ENCODE measurements at places on chromosomes 13 and 19.

GRCh38 chr13:99647596-99647985, 146.3 kb downstream of the TM9SF2 start:
- DNase-seq = no peak

GRCh38 chr19:16222806-16223205, 25.1 kb downstream of the AP1M1 start:
- DNase-seq = no peak

- no peak for DNase-seq
Measured at GRCh38 chr19:3080286-3080685, 13.9 kb upstream of the GNA11 start.

- no peak for DNase-seq
Measured at GRCh38 chr13:73058432-73058735, 421 bp upstream of the KLF5 start.

DNA sequence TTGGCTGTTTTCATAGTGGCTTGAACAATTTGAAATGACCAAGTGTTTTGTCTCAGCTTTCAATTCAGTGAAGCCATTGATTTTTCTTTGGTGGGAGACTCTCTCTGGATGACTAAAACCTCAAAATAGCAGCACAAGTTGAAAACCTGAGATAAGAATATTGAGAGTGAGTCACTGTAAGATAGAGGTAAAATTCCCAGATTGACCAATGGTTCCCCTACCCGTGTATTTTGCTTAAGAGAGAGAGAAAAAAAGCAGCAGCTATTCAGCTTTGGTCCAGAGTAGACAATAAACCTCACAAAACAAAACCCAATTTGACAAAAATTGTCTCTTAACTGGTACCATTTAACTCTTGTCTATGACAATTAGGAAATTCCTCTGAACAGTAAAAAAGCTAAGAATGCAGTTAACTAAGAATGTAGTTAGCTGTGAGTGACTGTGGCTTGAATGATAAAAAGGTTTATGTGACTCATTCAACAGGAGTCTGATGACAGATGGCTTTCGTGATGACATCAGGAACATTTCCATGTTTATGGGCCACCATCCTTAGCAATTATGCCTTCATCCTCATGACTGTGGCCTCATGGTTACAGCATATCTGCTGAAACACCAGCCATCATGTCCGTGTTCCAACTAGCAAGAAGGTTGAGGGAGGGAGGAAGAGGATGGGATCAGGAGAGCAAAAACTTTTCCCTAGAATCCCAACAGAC, 356.9 kb downstream of the NDFIP2 start:
- no peak for DNase-seq

DNA sequence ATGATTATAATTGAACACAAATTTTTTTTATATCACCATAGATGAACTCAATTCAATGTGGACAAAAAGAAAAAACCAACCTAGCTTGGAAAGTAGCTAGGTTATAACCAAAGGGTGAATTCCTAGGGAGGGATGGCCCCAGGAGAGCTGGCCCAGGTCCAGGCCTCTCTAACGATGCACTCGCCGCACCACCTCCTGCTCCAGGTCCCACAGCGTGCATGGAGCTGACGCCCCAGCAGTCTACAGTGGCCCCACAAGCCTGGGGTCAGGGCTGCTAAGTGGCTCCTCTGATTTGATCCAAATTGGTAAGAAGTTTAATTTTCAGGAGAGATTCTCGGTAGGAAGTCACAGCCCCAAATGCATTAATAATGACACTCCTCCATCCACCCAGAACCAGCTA, 48.8 kb downstream of the TSHZ3 start:
- no peak for DNase-seq

DNA sequence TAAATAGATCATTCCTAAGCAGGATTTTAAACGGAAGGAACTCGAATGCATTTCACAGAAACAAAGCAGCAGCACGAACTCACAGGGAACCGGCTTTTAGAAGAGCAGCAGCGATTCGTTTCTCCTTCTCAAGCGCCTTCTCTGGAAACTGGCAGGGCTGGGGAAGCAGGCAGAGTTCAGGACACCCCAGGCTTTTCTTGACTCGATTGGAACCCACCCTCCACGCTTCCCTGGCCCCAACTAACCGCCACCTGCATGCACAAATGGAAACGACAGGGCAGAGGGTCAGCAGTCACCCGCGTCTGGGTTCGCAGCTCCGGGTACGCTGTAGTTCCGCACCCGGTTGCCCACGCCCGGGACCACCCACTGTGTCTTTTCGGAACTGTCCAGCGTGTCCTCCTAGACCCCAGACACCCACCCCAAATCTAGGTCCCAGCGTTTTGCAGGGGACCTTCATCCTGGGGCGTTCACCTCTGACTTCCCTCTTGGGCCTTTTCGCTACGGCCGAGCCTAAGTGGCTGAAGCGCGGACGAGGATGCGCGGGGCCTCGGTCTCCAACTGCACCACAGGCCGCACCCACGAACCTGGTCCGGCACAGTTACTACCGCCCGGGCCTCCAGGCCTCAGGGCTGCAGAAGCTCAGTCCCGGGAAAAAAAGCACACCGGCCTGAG, 500 bp downstream of the ZFP30 start:
- DNase-seq = no peak

GRCh38 chr13:101127741-101128353, 288.5 kb downstream of the NALCN start:
- no peak for DNase-seq

DNA sequence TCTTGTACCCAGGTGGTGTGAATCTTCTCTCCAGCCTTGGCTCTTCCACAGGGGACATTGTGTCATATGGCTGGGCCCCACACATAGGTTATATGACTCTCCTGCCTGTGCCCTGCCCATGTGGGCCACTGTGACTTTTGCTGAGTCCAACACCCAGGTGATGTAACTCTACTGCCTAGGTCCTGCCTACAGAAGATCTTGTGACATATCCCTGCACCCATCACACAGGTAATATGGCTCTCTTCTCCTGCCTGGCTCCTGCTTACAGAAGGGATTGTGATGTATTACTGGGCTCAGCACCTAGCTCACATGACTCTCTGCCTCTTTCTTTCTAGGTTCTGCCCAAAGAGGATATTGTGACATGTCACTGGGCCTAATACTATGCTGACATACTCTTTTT, 19.5 kb upstream of the ZNF429 start:
- no peak for DNase-seq

GRCh38 chr13:27792393-27793218, at the start of gene GSX1:
Gene GSX1, plus strand, starts transcription at chr13:27792483. Its CDS starts 208 bp downstream, at chr13:27792691.
- no peak for DNase-seq

DNA sequence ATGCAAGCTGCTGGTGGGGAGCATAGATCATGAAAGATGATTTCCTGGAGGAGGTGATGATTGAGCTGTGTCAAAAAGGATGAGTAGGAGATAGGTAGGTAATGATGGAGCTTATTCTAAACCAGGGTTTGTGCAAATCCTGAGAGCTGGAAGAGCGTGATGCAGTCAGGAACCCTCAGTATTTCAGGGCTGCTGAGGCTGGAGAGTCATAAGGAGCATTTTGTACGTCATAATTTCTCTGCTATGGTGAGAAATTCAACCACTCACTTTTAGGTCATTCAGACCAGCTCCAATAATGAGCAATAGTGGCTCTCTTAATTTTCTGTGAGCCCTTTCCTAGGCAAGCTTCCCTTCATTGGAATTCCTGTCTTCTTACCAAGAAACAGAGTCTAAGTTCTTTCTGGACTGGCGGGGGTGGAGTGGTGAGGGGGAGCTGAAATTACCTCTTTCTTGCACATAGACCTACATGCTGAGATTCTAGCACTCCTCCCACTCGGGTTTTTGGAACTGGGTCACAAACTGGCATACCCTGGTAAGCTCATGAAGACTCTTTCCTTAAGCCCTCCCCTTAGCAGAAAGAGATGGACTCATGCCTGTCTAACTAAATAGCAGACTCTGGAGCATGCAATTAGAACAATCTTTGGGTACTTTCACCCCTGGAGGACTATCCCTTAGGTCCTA, 62.2 kb upstream of the MYCBP2 start:
- no peak for DNase-seq

DNA sequence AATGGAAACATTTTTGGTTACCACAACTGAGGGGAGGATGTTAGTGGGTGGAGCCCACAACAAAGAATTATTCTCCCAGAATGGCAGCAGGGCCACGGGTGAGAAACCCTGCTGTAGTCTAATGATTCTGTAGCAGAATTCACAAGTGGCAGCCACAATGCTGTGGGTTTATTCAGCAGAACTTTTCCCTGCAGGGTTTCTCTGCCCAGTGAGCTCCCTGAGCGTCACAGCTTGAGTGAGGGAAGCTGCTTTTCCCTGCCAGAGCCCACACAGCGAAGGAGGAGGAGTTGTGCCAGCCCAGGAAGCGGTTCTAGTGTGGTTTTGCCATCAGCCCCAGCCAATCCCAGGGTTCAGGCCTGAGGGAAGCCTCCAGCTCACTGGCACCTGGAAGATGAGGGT, 4.4 kb downstream of the ATP12A start:
- DNase-seq = no peak

GRCh38 chr13:45113233-45114224, 6.8 kb upstream of the GTF2F2 start:
- no peak for DNase-seq

DNA sequence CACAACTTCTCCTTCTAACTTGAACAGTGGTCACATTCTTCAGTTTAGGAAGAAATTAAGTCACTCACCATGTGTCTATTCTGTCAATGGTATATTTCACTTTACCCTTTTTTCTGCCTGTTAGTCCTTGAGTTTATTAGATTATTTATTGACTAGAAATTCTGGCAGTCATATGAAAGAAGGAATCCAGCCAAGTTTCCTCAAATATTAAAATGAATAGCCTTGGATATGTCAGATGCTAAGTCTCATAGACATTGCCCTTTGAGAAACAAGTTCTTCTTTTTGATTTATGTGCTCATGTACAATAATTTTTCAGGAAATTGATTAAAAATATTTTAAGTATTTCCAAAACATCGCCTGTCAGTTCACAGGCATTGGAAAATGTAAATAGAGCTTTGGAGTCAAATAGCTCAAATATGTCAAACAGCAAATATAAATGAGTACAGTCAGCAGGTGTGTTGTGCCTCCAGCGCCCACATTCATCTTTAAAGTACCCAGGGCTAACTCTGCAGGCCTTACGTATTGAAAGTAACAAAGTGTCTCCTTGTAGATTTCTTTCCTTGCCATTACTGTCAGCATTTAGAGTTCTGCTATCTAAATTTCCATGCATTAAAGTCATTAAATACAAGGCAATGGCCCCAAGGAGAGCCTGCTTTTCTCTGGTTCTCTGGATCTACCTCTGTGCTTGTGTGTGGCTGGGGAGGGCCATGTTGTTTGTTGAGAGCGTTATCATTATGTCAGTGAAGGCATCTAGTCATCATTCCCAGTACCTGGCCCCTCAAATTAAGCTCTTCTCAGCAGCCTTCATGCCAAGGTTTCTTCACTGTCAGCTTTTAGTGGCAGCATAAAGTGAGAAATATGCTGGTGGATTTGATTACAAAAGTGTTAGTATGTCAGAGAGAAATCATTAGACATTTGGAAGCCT, 76.3 kb upstream of the TRPC4 start:
- no peak for DNase-seq

DNA sequence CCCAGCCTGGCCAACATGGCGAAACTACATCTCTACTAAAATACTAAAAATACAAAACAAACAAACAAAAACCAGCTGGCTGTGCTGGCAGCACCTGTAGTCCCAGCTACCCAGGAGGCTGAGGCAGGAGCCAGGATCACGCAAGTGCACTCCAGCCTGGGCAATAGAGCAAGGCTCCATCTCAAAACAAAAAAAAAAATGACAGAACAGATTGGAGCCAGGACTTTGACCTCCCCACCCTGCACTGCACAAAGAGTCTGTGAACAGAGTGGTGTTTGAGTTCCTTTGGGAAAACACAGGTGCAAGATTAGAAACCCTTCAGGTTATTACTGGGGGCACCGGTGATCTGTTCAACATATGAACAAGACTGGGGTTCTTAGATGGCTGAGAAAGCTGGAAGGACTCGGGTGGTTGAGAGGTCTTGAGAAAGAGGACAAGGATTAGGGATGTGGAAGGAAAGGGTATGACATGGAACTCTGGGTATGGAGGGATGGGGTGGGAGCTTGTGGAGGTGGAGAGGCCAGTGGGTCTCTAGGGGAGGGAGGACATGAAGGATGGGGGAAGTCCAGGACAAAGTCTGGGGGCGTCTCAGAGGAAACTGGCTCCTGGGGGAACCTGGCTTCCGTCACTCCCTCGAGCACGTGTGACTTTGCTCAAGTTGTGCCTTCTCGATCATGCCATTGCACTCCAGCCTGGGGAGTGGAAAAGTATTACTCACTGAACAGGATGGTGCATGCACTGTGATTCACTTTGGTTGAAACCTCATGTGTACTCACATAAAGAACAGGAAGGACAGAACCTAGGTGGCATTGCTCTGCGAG, 25.9 kb downstream of the RCN3 start:
- peak; percentile 68 for DNase-seq

- no peak for DNase-seq
Measured at GRCh38 chr13:82565201-82565600, 1317.1 kb downstream of the SLITRK1 start.

DNA sequence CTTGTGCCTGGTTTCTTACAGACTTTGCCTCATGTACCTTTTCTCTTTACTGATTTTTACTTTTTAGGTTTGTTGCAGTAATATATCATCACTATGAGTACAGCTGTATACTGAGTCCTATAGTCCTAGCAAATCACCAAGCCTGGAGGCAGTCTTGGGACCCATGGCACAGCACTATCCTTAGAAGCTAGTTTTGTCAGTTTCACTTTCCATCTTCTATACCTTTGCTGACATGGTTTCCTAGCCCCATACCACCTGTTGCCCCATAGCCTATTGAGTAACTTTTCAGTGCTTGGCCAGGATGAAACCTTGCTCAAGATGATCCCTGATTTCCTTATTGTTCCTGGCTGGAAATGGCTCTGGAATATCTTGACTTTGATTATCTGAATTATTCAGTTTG, 826.4 kb downstream of the GPC5 start:
- DNase-seq = no peak

DNA sequence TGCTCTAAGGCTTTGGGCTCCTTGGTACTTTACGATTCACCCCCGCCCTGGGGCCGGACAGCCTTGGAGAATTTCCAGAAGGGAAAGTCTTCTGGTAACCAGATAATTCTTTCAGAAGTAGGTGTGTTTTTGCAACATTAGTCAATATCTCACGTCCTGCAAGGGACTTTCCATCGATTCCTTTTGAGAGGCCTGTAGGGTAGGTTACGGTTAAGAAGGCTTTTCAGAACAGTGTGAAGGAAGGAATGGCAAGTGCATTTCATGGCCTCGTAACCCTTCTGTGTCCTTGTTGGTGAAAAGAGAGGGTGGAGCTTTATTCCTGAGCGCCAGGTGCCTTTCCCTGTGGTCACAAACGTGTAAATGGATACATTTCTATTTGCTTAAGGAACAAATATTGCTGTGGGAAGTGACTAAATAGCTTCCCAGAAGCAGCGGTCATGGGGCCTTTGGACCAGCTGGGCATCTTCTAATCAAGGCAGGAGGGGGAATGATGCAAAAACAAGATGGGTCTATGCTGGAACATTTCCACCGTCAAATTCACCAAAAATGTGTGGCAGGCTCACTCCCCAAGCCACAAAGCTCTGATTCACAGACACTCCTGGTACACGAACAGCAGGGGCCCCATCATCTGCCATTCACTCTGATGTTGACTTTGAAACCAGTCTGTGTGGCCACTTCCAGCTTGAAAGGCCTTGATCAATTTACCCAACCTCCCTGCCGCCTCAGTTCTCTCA, 99.2 kb downstream of the ANKRD10 start:
- DNase-seq = no peak

GRCh38 chr19:55483706-55484592, 1.0 kb upstream of the NAT14 start:
- DNase-seq = no peak
